Activated T-helper 17 cell treated with anti-CD3 and anti-CD28 coated beads, Interleukin-2, amount 50 U/mL, for 72 hours (primary cell): ENCODE measurements at places on chromosomes 16 and 17. TPM values are rescaled to one million over a fixed set of nuclear protein-coding genes. Genes with fewer than 3 reads are reported as not detected.

GRCh38 chr17:57109393-57110151 lies 24.5 kb downstream of the AKAP1 start:
- ATAC-seq, result no peak

GJD3 gene
- total RNA-seq, result not detected

DNA sequence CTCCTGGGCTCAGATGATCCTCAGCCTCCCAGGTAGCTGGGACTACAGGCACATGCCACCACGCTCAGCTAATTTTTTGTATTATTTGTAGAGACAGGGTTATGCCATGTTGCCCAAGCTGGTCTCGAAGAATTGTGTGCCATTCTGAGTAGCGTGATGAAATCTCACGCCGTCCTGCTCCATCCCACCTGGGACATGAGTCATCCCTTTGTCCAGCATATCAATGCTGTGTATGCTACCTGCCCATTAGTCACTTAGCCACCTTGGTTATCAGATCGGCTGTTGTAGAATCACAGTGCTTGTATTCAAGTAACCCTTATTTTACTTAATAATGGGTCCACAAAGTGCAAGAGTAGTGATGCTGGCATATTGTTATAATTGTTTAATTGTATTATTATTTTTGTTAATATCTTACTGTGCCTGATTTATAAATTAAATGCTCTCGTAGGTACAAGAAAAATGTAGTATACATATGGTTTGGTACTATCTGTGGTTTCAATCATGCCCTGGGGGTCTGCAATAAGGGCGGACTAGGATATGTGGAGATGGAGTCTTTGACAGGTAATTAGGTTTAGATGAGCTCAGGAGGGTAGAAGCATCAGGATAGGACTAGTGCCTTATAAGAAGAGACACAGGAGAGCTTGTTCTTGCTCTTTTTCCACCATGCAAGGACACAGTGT lies 26.6 kb upstream of the SLC13A2 start:
- no peak for ATAC-seq

GRCh38 chr17:76241691-76242255 lies 1.5 kb upstream of the RNF157 start:
- ATAC-seq, result no peak
